ENCODE measurements at places on chromosomes 5 and 9.

- H3K4me3 ChIP-seq: no peak overlapping the region
- no peak for DNase-seq
- no peaks in the 10 kb centered on the region for H3K27me3 ChIP-seq
- H3K27ac ChIP-seq: no peak overlapping the region
Measured at GRCh38 chr9:98726735-98727134, 18.0 kb upstream of the GABBR2 start.

DNA sequence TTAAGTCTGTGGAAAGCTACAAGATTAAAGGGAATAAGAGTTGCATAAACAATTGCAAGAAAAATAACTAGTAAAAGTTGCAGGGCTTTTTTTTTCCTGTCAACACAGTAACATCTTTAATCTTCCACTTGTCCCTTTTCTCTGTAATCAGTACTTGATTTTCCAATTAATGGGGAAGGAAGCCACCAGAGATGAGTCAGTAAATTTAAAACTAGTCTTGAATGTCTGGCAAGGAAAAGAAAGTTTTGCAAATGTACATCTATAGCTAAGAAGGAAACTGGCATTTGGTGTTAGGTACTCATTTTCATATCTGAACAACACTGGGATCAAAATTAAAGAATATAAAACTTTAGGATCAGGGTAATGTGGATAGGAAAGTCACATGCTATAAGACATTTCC lies 17.1 kb downstream of the DAP start:
- H3K27me3 ChIP-seq: no peaks in the 10 kb centered on the region
- no peak overlapping the region for H3K4me3 ChIP-seq
- H3K27ac ChIP-seq: no peak overlapping the region
- no peaks in the 10 kb centered on the region for H3K4me1 ChIP-seq
- DNase-seq: no peak
- H3K36me3 ChIP-seq: peaks cover 5% of the 10 kb centered on the region

DNA sequence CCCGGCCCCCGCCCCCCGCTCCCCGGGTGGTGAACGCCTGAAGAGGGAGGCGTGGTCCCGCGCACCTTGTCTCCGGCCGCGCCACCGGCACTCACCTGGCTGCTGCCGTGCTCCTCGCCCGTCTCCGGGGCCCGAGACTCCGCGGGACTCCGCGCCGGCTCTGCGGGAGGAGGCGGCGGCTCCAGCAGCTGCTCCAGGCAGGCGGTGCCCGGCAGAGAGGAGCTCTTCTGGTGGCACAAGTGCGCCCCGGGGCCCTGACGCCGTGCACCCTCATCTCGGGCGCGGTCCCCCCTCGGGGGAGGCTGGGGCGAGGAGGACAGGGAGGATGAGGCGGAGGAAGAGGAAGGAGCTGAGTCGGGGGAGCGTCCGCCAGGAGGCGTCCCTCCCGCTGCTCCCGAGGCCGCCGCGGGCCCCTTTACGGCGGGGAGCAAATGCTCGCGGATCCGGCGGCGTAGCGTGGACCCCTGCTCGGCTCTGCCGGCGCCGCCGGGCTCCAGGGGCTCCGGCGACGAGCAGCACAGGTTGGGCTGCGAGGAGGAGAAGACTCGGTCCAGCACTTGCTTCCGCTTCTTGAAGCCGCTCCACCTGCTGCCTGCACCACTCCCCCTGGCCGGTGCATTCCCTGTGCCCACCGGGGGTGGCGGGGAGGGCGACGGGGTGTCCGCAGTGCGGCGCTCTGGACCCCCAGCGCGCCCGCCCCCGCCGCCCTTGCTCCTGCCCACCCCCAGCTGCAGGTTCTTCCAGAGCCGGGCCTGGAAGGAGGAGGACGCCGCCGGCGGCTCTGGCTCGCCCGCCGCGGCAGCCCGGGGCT lies 928 bp downstream of the MCTP1 start:
- peaks cover 6% of the 10 kb centered on the region for H3K27me3 ChIP-seq
- H3K27ac ChIP-seq: no peak overlapping the region
- H3K4me3 ChIP-seq: peak overlapping the region; percentile 42
- H3K4me1 ChIP-seq: peaks cover 11% of the 10 kb centered on the region

DNA sequence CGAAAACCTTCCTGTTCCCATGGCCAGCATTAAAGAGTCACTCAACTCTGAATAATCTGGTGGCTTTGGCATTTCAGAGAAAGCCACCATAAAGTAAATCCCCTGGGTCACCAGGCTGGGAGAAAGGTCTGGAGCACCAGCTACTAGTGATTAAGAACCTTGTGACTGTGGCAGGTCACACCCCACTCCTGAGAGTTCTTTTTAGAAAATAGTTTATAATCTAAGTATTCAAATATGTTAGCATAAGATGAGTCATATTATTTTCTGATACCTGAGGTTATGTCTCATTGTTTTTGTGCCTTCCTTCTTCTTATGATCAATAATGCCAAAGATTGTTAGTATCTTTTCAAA lies 351.7 kb downstream of the ARRDC3 start:
- no peak for DNase-seq
- peak overlapping the region; percentile 17 for H3K27ac ChIP-seq
- no peaks in the 10 kb centered on the region for H3K27me3 ChIP-seq
- H3K36me3 ChIP-seq: no peaks in the 10 kb centered on the region

DNA sequence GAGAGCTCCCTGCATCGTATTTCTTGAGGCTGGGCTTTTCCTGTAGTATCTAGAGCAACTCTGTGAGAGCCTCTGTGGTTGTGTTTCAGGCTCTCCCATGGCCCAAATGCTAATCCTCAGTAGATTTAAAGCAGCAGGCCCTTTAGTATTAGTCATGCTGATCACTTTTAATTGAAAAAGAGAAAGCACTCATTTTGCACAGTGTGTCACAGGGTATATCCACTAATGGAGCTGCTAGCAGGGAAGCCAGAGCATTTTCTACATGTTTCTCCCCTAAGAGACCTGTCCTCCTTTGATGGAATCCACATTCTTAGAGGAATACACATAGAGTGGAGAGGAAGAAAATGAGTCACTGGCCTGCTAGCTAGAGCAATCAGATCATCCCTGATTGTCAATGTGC lies 348.5 kb downstream of the TMEM232 start:
- H3K36me3 ChIP-seq: no peaks in the 10 kb centered on the region
- no peak overlapping the region for H3K4me3 ChIP-seq
- DNase-seq: no peak

DNA sequence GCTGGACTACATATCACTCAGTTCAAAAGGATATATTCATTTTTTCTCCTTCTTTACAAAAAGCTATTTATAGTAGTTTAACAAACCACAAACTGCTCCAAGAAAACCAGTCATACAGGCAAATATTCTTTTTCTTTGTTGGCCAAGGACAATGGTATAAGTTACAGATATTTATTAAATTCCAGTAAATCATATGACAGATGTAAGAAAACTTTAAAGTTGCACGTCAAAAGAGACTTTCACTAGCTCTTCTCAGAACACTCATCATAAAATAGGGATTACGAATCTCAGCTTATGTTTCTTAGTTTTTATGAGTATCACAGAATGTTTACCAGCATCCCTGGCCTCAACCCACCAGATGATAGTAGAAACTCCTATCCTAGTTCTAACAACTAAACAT lies 67.2 kb downstream of the ANKRD31 start:
- H3K4me3 ChIP-seq: no peak overlapping the region
- H3K36me3 ChIP-seq: no peaks in the 10 kb centered on the region
- H3K27me3 ChIP-seq: no peaks in the 10 kb centered on the region

GRCh38 chr9:28073270-28073669 lies 500.0 kb upstream of the C9orf72 start:
- no peaks in the 10 kb centered on the region for H3K36me3 ChIP-seq
- H3K27me3 ChIP-seq: no peaks in the 10 kb centered on the region
- no peak for DNase-seq
- no peak overlapping the region for H3K27ac ChIP-seq
- H3K4me1 ChIP-seq: no peaks in the 10 kb centered on the region

DNA sequence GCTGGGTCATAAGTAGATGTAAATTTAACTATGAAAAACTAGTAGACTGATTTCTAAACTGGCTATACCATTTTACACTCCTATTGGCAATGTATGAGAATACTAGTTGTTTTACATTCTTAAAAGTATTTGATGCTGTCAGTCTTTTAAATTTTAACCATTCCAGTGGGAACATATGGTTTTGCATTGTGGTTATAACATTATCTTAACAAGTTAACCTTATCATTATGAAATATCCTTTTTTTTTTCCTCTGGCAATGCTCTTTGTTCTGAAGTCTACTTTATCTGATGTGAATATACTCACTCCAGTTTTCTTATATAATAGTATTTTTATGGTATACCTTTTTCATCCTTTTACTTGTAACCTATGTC lies 548.9 kb upstream of the CLINT1 start:
- H3K4me1 ChIP-seq: no peaks in the 10 kb centered on the region
- H3K36me3 ChIP-seq: no peaks in the 10 kb centered on the region
- DNase-seq: no peak
- no peak overlapping the region for H3K27ac ChIP-seq
- no peaks in the 10 kb centered on the region for H3K27me3 ChIP-seq
- no peak overlapping the region for H3K4me3 ChIP-seq

DNA sequence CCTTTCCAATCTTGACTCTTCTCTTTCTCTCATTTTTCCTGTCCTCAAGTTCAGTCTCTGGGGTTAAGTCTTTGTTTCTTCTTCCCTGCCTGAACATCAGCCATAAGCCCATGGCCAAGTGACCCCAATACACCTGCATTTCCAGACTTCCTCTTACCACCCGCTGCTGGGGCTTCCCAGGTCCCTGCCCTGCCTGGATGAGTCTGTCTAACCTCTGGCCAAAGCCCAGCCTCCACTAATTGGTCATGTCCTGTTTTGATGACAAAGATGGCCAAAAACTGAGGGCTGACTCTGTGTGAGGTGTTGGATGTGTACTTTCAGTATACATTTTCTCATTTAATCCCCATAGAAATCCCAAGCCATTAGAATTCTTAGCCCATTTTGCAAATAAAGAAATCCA lies 47.3 kb downstream of the SH3TC2 start:
- no peaks in the 10 kb centered on the region for H3K36me3 ChIP-seq
- H3K4me1 ChIP-seq: peaks cover 9% of the 10 kb centered on the region
- no peak overlapping the region for H3K27ac ChIP-seq

GRCh38 chr9:99660191-99660636 lies 161.5 kb upstream of the NR4A3 start:
- H3K4me1 ChIP-seq: no peaks in the 10 kb centered on the region
- H3K4me3 ChIP-seq: no peak overlapping the region
- DNase-seq: no peak
- no peak overlapping the region for H3K27ac ChIP-seq

GRCh38 chr9:129583308-129584038 lies 37.4 kb downstream of the C9orf50 start:
- H3K27me3 ChIP-seq: no peaks in the 10 kb centered on the region
- no peak overlapping the region for H3K4me3 ChIP-seq
- H3K36me3 ChIP-seq: no peaks in the 10 kb centered on the region

DNA sequence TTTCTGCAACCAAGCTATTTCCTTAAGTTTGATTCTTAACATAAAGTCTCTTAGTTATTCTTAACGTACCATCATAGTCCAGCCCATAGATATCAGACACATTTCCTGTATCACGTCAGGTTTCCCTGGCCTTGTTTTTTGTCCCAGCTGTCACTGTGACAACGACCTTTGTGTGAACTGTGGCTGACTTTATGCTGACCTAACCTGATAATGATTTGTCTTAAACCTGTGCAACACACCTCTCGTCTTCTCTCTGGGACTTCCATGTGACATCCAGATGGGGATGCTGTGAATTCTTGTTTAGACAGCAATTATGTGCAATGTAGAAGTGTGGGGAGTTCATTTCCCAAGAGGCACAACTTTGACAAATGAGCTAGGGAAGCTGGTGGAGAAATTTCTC lies 662.8 kb downstream of the PTPRD start:
- no peaks in the 10 kb centered on the region for H3K4me1 ChIP-seq
- no peak for DNase-seq
- no peak overlapping the region for H3K27ac ChIP-seq
- no peaks in the 10 kb centered on the region for H3K36me3 ChIP-seq

DNA sequence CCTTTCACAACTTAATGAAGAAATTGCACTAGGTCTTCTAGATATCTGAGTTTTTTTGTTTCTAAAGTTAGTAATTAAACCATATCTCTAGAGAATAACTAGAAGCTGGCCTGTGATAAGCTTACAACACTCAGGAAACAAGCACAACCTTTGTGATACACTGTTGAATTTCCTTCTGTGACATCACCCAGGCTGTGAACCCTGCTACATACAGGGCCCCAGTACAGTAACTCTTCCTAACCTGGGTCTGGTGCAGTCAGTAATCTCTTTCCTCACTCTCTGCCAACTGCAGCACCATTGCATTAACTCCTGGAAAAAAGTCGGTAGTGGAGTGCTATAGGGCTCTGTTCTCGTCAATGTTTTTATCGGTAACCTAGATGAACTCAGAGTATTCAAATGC lies 10.6 kb upstream of the IGFBPL1 start:
- H3K36me3 ChIP-seq: no peaks in the 10 kb centered on the region
- H3K4me1 ChIP-seq: peaks cover 12% of the 10 kb centered on the region
- H3K4me3 ChIP-seq: no peak overlapping the region
- H3K27ac ChIP-seq: no peak overlapping the region
- no peak for DNase-seq

DNA sequence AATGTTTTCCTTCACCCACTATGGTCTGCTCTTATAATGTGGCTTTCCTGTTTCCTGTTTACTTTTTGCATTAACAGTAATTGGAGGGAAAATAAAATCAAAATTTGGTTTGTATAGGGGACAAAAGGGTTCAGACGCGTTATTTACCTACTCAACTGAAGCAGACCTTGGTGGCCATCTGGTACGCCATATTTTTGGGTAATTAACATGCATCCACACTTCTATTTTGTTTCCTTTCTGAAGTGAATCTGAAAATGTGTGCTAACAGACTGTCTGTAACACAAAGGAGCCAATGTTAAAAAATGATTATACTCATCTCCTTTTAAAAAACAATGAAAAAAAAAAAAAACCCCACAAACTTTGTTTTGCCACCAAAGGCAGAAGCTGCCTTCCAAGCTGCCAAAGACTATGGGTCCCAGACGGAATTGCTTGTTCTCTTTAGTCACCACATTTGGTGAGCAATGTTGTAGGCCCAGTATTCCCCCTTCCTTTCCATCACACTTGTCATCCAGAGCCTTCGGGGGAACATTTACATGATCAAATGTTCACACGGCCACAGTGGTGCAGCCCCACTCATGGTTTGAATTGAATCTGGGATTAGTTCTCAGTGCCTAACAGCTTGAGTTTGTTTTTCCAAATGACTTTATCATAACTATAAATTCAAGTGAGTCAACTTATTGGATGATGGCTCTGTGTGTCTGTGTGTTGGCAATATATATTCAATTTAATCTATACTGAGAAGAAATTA lies 323.7 kb upstream of the CD180 start:
- H3K36me3 ChIP-seq: no peaks in the 10 kb centered on the region
- no peaks in the 10 kb centered on the region for H3K4me1 ChIP-seq
- no peak for DNase-seq
- no peak overlapping the region for H3K4me3 ChIP-seq
- H3K27me3 ChIP-seq: no peaks in the 10 kb centered on the region

GRCh38 chr9:71820403-71820921 lies 52.1 kb upstream of the CEMIP2 start:
- no peaks in the 10 kb centered on the region for H3K4me1 ChIP-seq
- no peak overlapping the region for H3K27ac ChIP-seq
